ENCODE measurements at places on chromosomes 1 and 21. TPM values are rescaled to one million over a fixed set of nuclear protein-coding genes. Genes with fewer than 3 reads are reported as not detected.
A peak's percentile ranks its signal among the peaks of the same experiment; 100 is the strongest.

UBE2G2 gene
- polyA plus RNA-seq, result 135 TPM

LRRC7 gene
- polyA plus RNA-seq, result 5.4 TPM

ALPL gene
- 1.2 TPM for polyA plus RNA-seq

TESK2 gene
- 8.6 TPM for polyA plus RNA-seq

DNA sequence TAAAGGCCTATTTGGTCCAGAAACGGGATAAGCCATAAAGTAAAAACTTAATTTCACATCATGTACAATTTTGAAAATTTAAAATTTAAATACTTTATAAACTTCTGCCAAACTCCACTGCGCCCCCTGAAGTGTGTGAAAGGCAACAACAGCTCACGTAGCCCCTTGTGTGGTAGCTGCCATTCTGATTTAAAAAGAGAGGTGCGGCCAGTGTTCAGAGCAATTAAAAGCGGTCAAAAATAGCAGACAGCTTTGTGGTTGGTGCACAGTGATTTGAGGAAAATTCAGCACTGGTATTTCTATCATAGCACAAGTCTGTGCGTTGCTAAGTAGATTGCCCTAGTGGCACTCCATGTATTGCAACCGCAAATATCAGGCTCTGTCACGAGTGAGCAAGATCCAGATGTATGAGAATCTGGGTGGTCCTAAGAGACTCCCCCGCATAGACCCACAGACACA is 122.5 kb downstream of the ATG4C start:
- no peak for DNase-seq

- DNase-seq, result no peak
Measured at GRCh38 chr1:36034692-36035091, 49.2 kb upstream of the TEKT2 start.

GRCh38 chr1:206779638-206780037 is 7.3 kb upstream of the IL10 start:
- DNase-seq, result no peak

DNA sequence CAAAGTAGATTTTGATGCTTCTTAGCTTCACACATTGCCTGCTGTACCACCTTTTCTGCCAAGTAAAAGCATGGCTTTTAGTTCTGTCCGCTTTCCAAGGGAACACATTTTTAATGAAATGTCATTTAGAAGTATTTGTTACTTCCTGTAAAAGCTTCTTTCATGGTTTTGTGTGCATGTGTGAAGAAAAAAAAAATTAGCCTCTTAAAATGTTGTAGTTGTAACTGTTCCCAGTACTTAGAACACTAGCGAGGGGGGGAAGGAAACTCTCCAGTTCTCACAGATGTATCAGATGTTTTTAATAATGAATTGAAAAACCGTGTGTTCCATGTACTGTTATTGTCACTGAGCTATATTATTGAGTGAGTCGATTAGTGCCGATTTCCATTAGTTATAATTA is 568.3 kb upstream of the ADGRL2 start:
- DNase-seq, result peak; percentile 14

DNA sequence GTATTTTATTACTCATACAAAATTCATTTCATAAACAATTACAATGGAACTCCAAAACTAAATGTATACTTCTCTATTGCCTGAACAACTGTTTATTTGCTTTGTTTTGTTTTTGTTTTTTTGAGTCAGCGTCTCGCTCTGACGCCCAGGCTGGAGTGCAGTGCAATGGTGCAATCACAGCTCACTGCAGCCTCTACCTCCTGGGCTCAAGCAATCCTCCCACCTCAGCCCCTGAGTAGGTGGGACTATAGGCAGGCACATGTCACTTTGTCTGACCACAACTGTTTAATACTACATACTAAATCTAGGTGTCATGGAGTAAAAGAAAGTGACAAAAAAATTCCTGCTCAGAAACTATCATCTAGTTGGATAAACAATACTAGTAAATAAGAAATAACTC is 49.3 kb downstream of the RAB3GAP2 start:
- no peak for DNase-seq

DNA sequence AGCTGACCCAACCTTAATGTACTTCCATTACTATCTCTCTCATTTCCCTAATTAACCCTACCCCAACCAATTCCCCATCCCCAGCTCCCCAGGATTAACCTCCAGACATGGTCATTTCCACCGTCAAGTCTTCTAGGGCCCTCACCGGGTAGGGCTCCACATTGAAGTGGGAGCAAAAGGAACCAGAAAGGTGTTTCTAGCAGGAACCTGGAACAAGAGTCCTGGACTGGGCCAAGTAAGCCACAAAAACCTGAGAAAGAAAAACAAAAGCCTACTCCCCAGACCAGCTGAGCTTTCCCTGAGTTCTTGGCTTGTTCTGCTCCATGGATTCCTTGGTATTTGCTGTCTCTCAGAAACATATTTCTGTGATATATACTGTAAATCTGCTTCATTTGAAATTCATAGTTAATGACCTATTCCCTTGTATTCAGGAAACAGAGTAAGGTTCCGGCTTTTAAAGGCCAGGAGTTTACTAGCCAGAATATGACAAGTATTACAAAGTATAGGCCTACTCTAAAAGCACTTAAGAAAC is 58.4 kb downstream of the SYF2 start:
- no peak for DNase-seq

GRCh38 chr1:235867903-235868469 is 1.3 kb upstream of the LYST start:
- no peak for DNase-seq

Data from right lung (tissue), 10 donors.